Coronary artery (tissue), 2 donors: ENCODE measurements at places on chromosomes 2 and 18.
A peak's percentile ranks its signal among the peaks of the same experiment; 100 is the strongest.

- no peak for DNase-seq
These were observed 795.6 kb downstream of the CPS1 start for GRCh38 chr2:211351987-211352386.

- no peak for DNase-seq
These were observed 144.1 kb downstream of the FAM210A start for GRCh38 chr18:13582178-13582670.

GRCh38 chr2:205758051-205758450 is 75.8 kb downstream of the NRP2 start:
- DNase-seq: no peak

DNA sequence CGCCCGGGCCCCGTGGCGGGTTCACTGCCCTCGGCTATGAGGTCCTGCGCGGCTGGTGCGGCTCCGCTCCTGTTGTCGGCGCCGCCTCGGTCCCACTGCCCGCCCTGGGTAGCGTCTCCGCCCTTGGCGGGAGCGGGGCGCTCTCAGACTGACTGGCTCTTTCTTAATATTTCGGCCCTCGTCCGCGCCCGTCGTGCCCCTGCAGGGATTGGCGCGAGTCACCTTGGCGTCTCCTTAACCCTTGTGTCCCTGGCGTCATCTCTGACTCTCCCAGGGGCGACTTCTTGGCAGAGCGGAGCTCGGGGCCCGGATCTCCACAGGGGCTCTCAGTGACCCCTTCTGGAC is 1.3 kb downstream of the PTMA start:
- peak; percentile 84 for DNase-seq

DNA sequence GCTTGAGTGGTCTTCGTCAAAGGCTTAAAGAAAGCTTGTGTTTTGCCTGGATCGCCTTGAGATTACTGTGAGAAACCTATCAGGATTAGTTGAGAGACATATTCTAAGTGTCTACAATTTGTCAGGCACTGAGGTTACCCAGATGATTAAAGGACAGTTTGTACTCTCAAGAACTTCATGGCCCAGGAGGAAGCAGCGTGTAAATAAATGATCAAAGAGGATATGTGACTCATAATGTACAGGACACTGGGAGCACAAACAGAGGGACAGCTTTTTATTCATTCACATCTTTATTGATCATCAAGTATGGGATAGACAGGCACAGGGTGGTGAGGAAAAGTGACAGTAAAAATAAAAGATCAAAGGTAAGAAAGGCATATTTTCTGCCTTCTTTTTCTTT is 152.6 kb upstream of the FSHR start:
- DNase-seq: no peak

DNA sequence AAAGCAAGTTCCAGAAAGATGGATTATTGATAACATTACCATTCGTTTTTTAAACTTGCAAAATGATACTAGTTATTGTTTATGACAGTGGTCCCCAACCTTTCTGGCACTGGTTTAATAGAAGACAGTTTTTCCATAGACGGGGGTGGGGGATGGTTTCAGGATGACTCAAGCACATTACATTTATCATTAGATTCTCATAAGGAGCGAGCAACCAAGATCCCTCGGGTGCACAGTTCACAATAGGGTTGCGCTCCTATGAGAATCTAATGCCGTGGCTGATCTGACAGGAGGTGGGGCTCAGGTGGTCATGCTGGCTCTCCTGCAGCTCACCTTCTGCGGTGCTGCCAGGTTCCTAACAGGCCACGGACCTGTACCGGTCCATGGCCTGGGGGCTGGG is 86.2 kb downstream of the BCL2 start:
- no peak for DNase-seq
